ENCODE measurements at places on chromosomes 7 and 10.

GRCh38 chr10:97548828-97549455, 23.6 kb upstream of the ANKRD2 start:
- no peak for DNase-seq

DNA sequence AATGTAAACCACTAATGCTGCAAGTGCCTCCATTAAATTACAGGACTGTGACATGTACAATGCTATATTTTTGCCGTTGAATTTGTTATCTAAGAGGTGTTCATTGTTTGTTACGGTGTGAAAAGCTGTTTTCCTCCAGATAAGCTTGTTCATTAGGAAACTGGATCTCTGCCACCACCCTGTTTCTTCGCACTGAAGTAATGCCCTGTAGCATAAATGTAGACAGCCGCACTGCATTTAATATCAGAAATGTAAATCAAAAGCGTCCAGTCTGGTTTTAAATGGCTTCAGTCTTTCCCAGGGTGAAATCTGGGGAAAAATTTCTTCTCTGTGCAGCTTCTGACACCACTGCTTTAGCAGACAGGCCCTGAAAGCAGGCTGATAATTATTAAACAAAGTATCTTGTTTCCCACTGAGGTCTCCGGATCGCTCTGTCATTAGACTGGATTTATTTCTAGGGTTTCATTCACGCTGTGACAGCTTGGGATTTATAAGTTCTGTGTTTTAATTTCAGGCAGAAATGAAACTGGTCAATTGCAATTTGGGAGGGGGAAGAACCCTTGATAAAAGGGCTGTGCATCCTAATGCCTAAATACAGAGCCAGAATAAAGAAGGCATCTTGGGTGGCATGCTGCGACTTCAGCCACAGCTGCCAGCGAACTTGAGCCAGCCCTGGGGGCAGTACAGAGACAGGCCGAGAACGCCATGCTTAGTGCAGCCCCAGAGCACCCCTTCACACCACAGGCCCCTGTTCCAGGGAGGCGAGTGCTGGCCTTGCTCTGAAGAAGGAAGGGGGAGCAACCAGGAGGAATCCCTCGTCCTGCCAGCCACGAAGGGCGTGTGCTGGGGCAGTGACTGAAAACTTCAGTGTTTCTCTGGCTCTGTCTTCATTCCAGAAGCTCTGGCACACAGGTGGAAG, 547.7 kb upstream of the GALNT17 start:
- DNase-seq = no peak

GRCh38 chr10:82266438-82266837, 391.4 kb downstream of the NRG3 start:
- DNase-seq = no peak

DNA sequence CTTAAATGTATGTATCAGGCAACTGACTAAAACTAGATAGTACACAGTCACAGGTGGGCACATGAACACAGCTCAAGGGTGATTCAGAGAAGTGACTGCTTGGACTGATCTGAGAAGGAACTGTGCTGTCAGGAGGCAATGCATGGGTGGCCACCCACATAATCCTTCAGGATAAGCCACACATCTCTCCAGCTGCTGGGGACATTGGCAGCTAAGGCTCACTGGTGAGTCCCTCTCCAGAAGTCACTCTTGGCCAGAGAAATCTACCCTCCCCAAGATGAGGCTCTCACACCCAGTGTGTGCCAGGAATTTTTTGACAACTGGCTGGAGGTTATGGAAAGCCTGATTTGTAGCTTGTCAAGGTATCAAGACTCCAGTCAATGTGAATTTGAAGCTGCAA, 302.4 kb upstream of the NEBL start:
- no peak for DNase-seq

GRCh38 chr7:153090764-153091163, 331.2 kb downstream of the ACTR3B start:
- DNase-seq = no peak

- DNase-seq = peak; percentile 17
These were observed 980 bp downstream of the FHIP2A start for GRCh38 chr10:114822444-114823076.

- no peak for DNase-seq
These were observed 206.4 kb downstream of the TAX1BP1 start for GRCh38 chr7:27946351-27946750.

DNA sequence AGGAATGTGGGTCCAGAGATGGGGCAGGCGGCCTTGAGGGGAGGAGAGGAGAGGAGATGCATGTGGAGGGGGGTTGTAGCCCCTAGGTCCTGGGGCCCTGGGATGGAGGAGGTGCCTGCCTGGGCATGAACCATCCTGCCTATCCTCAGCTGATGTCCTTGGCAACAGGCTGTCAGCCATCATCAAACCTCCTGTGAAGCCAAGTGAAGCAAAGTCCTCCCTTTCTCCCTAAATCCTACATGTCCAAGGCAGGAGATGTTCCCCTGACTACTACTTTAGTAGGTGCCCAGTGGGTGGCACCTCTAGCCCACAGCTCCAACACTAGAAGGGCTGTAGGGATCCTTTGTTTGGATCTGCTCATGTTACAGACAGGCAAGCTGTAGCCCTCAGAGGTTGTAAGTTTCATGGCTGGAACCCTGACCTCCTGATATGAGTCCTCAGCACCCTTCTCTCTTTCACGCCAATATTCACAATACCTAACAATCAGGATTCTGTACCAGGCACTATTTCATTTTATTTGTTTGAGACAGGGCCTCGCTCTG, 66.6 kb upstream of the SYPL1 start:
- DNase-seq = no peak

- no peak for DNase-seq
These were observed 78.8 kb upstream of the ANKRD1 start for GRCh38 chr10:90999512-91000172.

DNA sequence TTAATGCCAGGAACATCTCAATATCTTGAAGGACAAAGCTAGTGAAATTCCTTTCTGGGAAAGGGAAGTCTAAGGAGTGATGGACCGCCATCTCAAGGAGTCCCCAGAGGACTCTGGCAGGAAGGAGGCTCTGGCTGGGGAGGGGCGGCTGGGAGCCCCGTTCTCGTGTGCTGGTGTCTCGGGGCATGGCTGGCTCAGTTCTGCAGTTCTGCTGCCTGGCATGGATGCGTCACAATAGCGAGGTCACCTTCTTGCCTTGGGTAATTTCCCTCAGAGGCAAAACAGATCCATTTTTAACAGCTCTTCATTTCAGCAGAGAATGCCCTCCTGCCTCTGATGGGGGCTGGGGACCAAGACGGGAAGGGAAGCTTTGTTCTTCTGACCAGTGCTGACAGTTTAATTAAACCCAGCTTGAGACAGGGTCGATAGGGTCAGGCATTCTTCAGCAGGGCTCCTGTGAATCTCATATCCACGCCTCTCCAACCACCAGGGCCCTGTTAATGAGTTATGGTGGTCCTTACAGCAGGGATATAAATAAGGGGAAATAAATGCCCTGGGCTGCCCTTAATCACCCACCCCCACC, 35.7 kb downstream of the SLIT1 start:
- DNase-seq = no peak
